NCI-H524 treated with DMSO at 0.1 percent for 48 hours (cell line): ENCODE measurements at places on chromosomes 7 and 10.
A peak's percentile ranks its signal among the peaks of the same experiment; 100 is the strongest.

GRCh38 chr10:100615241-100615640, 79.5 kb downstream of the HIF1AN start:
- DNase-seq, result no peak

- DNase-seq, result no peak
Observed at GRCh38 chr7:17022920-17023319, 141.1 kb upstream of the AGR3 start.

DNA sequence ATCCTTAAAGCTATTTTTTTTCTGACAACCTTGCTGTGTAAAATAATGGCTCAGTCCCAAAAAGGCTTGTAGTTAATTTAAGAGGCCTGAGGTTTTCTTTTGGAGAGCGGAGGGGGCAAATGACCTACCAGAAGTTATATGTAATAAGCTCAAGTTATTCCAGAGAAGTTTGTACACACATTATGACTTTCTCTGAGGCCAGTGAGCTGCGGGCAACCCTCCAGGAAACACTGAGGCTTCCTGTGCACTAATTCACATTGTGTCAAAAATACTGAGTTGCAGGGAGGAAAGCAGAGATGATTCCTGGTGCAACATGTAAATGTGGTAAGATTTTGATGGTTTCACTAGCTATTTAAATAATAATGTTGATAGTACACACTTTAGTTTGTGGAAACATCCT, 188.6 kb downstream of the DIP2C start:
- DNase-seq, result no peak

DNA sequence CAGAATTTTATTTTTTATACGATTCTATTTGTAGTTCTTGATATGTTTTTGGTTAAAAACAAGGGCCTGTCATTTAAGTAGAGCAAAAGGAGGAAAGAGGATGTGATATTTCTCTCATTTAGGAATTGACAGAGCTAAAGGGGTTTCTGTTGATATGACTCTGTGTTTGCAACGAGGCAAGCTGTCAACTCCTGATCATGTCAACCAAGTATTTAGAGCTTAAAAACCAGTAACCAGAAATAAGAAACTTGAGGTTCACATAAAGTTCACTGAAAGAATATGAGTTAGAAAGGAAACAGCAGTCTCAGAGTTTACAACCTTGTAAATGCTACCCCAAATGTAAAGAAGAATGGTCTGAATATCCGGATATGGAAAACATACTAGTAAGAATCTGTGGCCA, 434.2 kb downstream of the PARD3 start:
- DNase-seq, result no peak

DNA sequence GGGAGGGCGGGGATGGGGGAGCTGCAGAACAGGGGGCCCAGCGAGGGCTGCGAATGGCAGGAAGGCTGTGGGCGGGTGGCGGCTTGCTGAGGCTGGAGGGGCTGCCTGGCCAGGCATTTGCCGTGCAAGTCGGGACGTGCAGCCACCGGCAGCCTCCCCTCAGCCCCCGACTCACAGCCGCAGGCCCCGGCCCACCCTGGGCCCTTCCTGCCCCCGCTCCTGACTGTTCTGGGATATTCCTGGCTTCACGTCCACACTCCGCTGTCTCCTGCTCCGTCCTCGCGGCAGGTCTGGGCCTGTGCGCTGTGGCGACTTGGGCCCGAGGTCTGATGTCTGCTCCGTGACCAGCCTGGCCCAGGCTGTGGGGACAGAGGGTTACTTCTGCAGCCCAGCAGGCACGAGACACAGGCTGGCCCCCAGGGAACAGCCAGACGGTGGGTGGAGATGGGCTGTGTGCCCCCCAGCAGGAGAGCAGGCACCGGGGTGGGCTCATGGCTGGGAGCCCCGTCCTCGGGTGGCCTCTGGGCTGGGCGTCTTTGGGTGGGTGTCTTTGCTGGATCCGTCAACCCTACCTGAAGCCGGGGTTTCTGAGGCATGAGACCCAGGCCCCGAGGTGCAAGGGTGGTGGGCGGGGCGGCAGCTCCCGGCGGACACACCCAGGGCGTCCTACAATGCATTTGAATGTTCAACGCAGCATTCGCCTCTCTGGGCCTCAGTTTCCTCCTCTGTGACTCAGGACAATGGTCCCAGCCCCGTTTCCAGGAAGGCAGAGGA, 86.5 kb downstream of the FOXL3 start:
- DNase-seq, result no peak

GRCh38 chr7:98737176-98737575, 120.1 kb downstream of the NPTX2 start:
- no peak for DNase-seq

DNA sequence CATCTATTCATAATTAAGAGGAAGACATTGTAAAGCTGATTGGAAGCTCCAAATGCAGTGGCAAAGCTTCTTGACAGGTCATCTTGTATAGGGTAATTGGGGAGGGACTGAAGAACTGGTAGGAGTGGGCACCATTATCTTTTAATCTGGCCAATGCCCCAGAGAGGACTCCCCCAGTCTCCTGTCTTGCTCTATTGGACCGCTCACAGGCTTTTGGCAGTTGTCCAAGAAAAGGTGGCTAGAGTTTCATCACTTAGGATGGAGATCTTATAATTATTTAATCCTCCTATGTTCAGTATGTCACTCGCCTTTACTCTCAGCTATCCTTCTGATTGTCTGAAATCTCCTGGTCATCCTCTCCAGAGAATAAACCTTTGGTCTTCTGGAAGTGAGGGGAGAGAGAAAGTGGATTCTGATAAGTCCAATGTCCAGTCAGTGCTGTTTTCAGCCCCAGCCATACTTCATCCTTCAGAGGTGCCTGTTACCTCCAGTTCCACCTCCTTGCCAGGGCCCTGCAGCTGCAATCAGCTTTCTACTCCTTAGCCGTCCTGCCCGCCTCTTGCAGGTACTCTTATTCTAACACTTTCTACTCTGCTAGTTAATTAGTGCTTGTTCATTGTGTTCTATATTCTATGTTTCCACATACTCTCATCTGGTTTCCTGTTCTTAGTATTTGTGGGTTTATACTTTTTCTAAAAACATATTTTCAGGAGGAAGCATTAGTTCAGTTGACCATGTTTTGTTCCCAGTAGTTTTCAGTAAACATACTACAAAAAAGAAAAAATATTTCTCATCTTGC, 241.6 kb downstream of the NSUN6 start:
- DNase-seq, result peak; percentile 12

- DNase-seq, result no peak
Observed at GRCh38 chr7:80766724-80767123, 128.3 kb downstream of the CD36 start.

- DNase-seq, result no peak
Observed at GRCh38 chr7:73703757-73704639, 15.5 kb downstream of the STX1A start.

GRCh38 chr7:139479620-139480019, 3.9 kb downstream of the KLRG2 start:
- no peak for DNase-seq

GRCh38 chr10:120988751-120989150, 137.6 kb downstream of the WDR11 start:
- no peak for DNase-seq

- DNase-seq, result no peak
Observed at GRCh38 chr7:113083132-113083815, 3.4 kb downstream of the GPR85 start.

- no peak for DNase-seq
Observed at GRCh38 chr7:3738964-3739363, 437.9 kb downstream of the SDK1 start.

- DNase-seq, result no peak
Observed at GRCh38 chr7:7816084-7816483, 97.7 kb upstream of the RPA3 start.

DNA sequence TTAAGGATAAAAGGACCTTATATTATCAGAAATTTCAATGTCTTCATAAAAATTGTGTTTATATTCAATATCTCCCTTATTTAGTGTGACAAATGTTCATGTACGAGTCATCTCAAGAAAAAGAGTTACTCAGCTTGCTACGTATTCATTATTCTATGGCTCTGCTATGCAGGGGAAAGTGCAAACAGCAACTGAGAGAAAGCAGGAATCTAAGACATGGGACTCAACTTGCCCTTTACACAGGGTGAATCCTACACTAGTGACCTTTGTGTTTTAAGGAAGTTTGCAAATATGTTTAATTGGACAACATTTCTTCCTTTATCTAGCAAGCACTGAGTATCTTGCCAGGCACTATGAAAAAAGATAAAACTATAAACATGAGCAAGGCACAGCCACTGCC, 104.7 kb downstream of the NPSR1 start:
- DNase-seq, result no peak

DNA sequence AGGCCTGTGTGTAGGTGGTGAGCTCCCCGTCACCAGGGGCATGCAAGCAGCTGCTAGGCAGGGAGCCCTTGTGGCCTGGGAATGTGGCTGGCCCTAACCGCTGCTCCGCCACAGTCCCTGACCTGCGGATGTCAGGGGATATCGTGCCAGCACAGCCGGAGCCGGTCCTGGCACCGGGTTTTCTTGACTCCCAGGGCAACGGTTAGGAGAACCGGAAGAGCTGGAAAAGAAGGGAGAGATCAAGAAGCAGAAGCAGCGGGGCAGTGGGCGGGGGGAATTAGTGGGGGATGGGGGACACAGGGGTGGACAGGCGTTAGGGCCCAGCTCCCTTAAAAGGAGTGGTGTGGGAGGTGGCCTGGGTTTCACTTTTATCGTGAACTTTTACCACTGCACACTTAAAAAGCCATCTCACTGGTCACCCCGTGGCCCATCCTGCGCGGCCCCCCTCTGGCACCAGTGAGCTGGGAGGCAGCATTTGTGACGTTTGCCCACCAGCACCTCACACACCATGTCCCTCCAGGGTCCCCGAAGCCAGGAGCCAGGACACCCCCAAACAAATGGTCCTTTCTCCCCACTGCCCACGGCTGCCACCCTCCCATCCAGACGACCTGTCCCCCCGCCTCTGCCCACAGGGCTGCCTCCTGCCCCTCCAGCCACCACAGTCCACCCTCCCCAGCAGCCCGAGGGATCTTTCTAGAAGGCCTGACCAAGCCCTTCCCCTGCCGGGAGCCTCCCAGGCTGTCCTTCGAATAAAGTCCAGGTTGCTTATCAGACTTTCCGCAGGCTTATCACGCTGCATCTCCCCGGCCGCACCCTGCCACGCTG, 1.8 kb upstream of the MICALL2 start:
- no peak for DNase-seq

DNA sequence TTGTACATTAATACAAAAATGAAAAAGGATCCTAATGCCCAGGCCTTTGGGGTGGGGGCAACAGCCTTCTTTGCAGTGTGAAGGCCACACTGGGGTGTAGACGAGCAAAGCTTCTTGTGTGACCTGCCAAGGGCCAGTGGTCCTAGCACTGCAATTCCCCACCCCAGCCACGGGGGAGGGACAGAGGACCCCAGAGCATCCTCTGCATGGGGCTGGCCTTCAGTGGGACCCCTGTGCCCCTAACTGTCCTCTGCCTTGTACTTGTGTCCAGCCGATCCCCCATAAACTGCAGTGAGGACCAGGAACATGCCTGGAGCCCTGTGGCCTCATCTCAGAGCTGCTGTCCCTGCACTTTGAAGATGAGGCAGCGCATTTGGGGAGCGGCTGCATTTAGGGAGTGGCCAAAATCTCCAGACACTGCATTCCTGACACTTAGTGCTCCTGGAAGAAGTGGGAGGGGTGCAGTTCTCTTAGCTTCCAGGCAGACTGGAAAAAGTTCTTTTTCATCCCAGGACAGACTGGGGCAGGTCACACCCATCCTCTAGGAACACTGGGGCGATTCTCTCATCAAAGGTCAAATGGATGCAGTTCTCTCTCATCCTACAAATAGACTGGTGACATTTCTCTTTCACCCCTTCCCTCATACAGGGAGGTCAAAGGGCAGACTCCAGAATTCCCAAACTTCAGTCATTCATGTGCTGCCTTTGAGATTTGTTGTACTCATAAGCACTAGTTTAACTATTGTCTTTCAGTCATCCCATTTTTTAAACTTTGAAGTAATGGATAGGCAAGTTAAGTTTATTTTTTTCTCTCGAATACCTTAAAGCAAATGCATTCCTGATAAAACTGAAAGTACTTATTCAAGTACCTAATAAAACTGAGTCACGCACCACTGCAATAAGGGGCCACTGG, 922 bp upstream of the MYO1G start:
- DNase-seq, result no peak

GRCh38 chr7:136585954-136586670, 282.3 kb upstream of the CHRM2 start:
- no peak for DNase-seq

- DNase-seq, result no peak
Observed at GRCh38 chr7:78018641-78019446, 220.3 kb downstream of the PHTF2 start.

- DNase-seq, result no peak
Observed at GRCh38 chr10:2478656-2479055, 588.7 kb upstream of the PFKP start.

- no peak for DNase-seq
Observed at GRCh38 chr10:17454161-17455014, at the start of gene ST8SIA6. Gene ST8SIA6 (minus strand): TSS chr10:17454595. CDS start chr10:17454255, 340 bp downstream.

DNA sequence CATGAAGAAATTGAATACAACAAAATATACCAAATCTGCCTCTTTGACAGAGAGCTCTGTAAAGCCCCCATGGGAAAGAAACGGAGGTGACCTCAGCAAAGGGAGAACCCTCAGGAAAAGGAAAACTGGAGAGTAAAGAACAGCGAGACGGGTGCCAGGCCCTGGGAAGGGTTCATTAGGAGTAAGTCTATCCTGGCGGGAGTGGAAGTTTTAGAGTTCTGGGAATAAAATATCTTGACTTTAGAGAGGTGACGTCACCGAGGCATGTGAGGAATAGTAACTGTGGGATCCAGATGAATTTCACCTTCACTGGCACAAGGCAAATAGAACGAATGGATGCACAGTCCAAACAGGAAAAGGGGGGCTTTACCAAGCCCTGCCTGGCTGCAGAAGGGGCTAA, 362.8 kb upstream of the IGFBP3 start:
- DNase-seq, result no peak

DNA sequence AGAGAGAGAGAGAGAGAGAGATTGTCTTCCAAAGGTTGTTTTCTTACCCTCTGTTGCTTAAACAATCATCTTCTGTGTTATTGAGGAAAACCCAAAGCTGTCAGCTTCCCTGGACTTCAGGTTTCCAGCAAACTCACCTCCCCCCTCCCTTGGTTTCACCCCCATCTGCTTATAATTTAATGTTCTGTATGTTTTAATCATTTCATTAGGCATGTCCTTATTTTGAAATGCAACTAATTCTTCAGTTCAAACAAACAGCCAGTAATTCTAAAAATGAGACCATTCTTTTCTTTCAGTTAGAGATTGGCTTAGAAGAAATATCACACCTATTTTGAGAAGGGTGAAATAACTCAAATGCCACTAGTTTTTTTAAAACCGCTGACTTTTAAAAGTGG, 102.9 kb downstream of the FAM204A start:
- no peak for DNase-seq

GRCh38 chr7:30671793-30672465, 10.3 kb downstream of the CRHR2 start:
- DNase-seq, result no peak

- DNase-seq, result no peak
Observed at GRCh38 chr7:71795410-71795809, 616.7 kb downstream of the CALN1 start.

DNA sequence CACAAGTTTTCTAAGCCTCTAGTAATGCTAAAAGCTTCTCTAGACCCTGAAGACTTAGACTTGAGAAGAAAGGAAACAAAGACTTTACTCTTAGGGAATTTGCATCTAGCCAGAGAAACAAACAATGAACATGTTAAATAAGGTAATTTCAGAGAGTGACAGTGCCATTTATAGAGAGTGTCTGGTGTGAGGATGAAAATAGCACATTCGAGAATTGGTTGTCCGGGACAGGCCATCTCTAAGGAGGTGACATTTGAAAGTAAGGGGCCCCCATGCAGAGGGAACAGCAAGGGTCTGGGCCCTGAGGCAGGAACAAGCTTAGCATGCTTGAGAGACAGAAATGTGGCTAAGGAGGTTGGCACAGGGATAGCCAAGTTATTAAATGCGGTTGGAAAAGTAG, 48.1 kb downstream of the ADAM22 start:
- DNase-seq, result no peak
